ENCODE measurements at places on chromosomes 3 and 15. TPM values are rescaled to one million over a fixed set of nuclear protein-coding genes. Genes with fewer than 3 reads are reported as not detected.
A peak's percentile ranks its signal among the peaks of the same experiment; 100 is the strongest.

The HCLS1 gene
- 493 TPM for polyA plus RNA-seq

The ITIH3 gene
- not detected for polyA plus RNA-seq

The IGSF10 gene
- not detected for polyA plus RNA-seq

GRCh38 chr3:197333901-197334639 is 35.7 kb upstream of the DLG1 start:
- H3K36me3 ChIP-seq, result no peaks in the 10 kb centered on the region
- H3K4me1 ChIP-seq, result no peaks in the 10 kb centered on the region
- DNase-seq, result no peak
- H3K27me3 ChIP-seq, result no peaks in the 10 kb centered on the region
- H3K4me3 ChIP-seq, result no peak overlapping the region
- no peak overlapping the region for H3K27ac ChIP-seq

- no peaks in the 10 kb centered on the region for H3K36me3 ChIP-seq
- H3K27me3 ChIP-seq, result no peaks in the 10 kb centered on the region
- no peak for DNase-seq
- no peak overlapping the region for H3K4me3 ChIP-seq
- no peaks in the 10 kb centered on the region for H3K4me1 ChIP-seq
Measured at GRCh38 chr3:175336406-175337133, 477.4 kb downstream of the NAALADL2 start.

DNA sequence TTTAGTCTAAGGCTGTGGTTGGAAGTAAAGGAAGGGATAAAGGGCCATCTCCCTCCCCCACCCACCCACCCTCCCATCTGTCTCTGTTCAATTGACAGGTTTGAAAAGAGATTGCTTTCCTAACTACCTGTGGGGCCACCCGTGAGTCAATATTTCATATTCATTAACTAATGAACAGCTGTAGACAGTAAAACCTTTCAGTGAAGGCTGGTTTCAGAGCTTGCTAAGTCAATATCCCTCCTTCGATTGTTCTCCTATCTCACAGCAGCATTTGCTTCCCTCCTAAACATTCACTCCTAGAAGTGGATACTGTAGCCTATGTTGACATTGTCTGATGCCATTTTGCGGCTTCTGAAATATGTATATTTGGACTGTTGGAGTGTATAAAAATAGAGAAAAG is 85.9 kb upstream of the SYNPR start:
- H3K4me1 ChIP-seq, result no peaks in the 10 kb centered on the region
- DNase-seq, result no peak
- H3K27me3 ChIP-seq, result no peaks in the 10 kb centered on the region
- H3K4me3 ChIP-seq, result no peak overlapping the region

- no peak overlapping the region for H3K27ac ChIP-seq
- no peaks in the 10 kb centered on the region for H3K4me1 ChIP-seq
- no peaks in the 10 kb centered on the region for H3K27me3 ChIP-seq
- no peak for DNase-seq
- H3K4me3 ChIP-seq, result no peak overlapping the region
Measured at GRCh38 chr3:64578062-64578770, 109.6 kb downstream of the ADAMTS9 start.

DNA sequence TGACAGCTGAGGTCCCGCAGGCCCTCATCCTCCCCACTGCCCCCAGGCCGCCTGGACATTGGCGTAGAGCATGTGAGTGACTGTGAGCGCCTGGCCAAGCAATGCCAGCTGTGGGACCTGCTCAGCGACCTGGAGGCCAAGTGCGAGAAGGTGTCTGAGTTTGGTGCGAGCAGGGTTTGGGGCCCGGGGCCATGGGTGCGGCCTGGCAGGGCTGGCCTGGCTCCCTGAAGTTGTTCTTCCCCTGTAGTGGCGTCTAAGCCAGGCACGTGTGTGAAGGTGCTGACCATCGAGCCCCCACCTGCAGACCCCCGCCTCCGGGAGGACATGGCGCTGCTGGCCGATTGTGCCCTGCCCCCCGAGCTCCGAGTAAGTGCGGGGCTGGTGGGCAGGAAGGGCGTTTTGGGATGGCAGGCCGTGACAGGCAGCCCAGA is 4.2 kb downstream of the ABTB1 start:
- H3K4me3 ChIP-seq, result no peak overlapping the region
- H3K4me1 ChIP-seq, result peaks cover 16% of the 10 kb centered on the region
- no peak for DNase-seq
- no peak overlapping the region for H3K27ac ChIP-seq

GRCh38 chr3:29319798-29320197 is 38.9 kb downstream of the RBMS3 start:
- H3K4me3 ChIP-seq, result no peak overlapping the region
- no peak overlapping the region for H3K27ac ChIP-seq
- no peak for DNase-seq
- H3K4me1 ChIP-seq, result no peaks in the 10 kb centered on the region
- H3K36me3 ChIP-seq, result no peaks in the 10 kb centered on the region

DNA sequence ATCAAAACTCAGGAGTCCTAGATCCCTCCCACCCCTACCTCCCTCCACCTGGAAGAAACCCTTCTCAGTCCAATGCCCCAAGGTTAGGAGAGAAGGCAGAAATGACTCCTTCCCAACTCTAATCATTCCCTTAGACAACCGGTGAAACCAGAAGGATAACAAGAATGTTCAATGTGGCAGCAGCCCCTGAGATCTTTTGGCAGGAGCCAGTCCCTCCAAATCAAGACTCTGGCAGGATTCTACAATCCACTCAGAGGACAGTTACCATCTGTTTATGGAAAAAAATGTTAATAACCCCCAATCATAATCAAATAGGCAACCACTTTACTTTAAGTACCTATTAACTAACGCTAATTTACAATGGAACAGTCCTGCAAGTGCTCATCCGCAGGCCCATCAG is 136.5 kb downstream of the NTRK3 start:
- H3K36me3 ChIP-seq, result no peaks in the 10 kb centered on the region
- H3K4me1 ChIP-seq, result no peaks in the 10 kb centered on the region
- no peak for DNase-seq
- no peaks in the 10 kb centered on the region for H3K27me3 ChIP-seq
- no peak overlapping the region for H3K27ac ChIP-seq

DNA sequence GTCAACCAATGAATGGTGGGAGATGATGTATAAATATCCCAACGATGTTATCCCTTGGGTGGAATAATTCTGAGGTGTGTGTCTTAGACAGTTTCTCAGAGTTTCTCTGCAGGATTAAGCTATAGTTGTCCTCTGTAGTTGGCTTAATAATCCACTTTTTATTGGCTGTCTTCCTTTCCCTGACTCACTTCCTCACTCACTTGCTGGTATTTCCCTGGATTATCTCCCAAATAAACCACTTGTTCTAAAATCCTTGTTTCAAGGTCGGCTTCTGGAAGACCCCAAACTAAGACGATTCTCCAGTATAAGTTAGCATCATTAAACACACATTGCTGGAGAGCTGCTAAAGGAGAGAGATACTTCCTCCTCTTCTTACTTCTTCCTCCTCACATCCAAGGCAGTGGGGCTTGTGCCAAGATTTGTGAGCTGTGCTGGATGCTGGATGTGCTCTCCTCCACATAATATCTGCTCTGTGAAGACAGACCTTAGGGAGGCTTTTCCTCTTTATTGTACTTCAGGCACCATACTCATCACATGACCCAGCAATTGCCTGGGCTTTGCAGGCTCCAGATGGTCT is 22.5 kb upstream of the ROPN1 start:
- H3K4me3 ChIP-seq, result no peak overlapping the region
- H3K36me3 ChIP-seq, result no peaks in the 10 kb centered on the region
- H3K27ac ChIP-seq, result no peak overlapping the region
- H3K4me1 ChIP-seq, result no peaks in the 10 kb centered on the region
- DNase-seq, result no peak
- no peaks in the 10 kb centered on the region for H3K27me3 ChIP-seq

- H3K36me3 ChIP-seq, result no peaks in the 10 kb centered on the region
- H3K27me3 ChIP-seq, result no peaks in the 10 kb centered on the region
- H3K4me1 ChIP-seq, result peaks cover 34% of the 10 kb centered on the region
- H3K27ac ChIP-seq, result peak overlapping the region; percentile 82
- no peak for DNase-seq
Measured at GRCh38 chr3:10116138-10116460, 624 bp downstream of the BRK1 start.

- no peak overlapping the region for H3K4me3 ChIP-seq
- no peaks in the 10 kb centered on the region for H3K27me3 ChIP-seq
- DNase-seq, result no peak
Measured at GRCh38 chr3:31550452-31551251, 17.9 kb downstream of the STT3B start.

All from CD8-positive, alpha-beta memory T cell (primary cell).